ENCODE measurements at places on chromosomes 5 and 9.
A peak's percentile ranks its signal among the peaks of the same experiment; 100 is the strongest.

GRCh38 chr9:24096756-24097155, 270.7 kb upstream of the ELAVL2 start:
- no peak for DNase-seq

DNA sequence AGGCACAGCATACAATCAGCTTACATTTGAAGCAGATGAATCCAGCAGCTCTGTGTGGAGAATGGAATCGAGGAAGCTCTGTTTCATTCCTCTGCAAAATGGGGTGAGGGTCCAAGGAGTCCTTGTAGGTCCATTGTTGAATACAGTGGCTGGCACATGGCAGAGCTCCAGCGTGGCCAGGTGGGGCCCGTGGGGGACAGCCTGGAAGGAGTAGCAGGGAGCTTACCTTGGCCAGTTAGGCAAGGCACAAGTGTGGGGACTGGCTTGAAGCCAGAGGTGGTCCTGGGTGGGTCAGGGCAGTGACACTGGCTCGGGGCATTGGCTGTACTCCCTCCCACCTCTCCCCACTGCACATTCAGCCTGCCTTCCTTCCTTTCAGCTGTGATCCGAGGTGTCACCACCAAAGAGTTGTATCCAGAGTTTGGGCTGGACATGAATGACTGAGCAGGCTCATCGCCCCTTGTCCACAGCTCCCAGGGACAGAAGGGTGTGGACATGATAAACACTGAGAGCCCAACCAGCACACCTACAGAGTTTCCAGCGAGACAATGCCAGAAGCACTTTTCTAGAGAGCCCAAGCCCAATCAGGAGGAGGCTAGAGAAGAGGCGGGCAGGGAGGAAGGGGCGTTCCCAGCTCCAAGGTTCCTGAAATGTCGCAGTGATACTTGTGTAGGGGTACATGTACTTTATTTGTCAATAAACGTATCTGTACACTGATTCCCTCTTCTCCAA, 12.4 kb downstream of the SWI5 start:
- DNase-seq: no peak

DNA sequence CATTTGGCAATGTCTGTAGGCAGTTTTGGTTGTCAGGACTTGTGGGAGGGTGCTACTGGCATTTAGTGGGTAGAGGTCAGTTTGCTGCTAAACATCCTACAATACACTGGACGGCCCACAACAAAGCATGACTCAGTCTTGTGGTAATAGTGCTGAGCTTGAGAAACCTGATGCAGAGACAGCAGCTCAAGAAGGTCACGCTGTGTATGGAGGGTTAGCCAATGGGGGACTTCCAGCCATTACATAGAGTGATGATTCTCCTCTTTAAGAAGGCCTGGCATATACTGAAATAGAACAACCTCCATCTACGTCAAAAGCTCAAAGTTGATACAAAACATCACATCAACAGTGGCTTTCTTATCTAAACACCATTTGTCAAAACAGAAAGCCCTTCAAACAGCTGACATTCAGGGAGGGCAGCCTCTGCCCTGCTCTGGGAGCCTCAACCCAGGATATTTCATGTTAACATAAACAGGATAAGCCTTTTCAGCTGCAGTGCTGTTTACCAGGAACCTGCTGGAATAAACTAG, 143.0 kb downstream of the GPBP1 start:
- DNase-seq: peak; percentile 82

DNA sequence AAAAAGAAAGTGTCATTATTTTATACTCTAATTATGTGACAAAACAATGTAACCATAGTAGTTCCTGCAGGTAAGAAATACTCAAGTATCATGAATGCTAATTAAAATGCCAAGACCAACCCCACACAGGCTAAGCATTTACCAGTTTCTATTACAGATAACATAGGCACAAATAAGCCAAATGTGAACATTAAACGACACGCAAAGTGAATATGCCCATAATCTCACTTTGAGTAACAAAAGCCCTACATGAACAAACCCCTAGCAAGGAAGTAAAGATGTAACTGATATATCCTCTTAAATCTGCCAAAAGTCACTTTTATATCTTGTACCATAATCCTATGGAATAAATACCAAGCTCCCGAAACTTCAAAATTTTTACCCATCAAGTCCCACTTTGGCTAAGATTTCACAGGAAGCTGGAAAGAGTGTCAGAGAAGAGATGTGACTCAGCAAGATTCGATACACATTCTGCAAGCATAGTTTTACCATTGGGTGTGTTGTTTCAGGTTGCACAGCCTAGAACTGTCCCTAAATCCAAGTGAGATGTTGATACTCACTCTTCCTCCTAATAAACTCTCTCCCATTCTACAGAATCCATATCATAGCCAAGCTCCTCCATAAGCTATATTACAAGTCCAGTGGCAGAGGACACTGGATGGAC, 28.8 kb downstream of the TRPM6 start:
- no peak for DNase-seq

DNA sequence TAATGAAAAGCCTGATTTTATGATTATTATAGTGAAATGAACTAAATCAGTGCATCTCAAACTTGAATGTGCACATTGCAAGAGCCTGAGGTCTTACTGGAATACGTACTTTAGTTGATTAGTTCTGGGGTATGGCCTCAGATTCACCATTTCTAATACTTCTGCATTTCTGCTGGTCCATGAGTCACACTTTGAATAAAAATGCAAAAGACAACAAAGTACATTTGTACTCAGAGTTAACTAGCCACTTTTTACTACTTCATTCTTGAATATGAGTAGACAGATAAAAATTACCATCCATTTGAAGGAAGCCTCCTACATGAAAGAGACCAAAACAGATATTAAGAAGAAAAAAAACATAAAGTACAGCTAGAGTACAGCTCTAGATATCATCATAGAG, 27.1 kb upstream of the PRR16 start:
- DNase-seq: no peak

- DNase-seq: no peak
Observed at GRCh38 chr9:138020795-138021182, 143.2 kb downstream of the CACNA1B start.

GRCh38 chr5:1557114-1557873, 33.5 kb upstream of the LPCAT1 start:
- DNase-seq: no peak

- DNase-seq: no peak
Observed at GRCh38 chr5:109779036-109779735, 89.5 kb downstream of the MAN2A1 start.

DNA sequence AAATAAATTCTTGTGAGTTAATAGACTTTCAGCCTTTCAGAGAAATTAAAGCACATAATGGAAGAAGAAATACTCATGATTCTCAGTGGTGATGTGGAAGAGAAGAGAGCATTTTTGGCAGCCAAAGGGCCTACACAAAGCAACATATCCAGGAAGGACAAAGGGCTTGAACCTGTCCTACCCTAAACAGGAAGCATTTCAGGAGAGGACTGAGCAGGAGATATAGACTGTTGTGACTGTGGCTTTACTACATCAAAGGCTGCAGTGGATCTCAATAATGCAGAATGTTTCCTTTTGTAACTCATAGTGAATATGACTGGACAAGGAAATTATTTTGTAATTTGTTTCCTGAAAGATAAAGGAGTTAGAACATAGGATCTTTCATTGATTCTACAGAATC, 1.3 kb upstream of the PARP8 start:
- DNase-seq: no peak

DNA sequence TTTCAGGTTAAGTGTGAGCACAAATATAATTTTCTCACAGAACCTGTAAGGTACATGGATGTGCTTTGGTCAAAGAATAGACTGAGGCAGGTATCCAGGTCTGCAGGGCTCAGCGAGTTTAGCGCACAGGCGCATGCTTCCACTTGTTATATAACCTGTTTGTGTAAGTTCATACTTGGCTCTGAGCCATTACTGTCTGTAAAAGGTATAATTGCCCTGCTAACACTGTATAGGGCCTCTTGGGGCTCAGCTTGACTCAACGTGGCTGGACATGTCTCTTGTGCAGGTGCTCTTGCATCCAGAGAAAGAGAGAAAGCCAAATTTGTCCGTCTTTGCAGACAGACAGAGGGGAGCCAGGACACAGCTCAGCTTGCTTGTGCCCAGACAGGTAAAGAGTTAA, 759.6 kb downstream of the MTRR start:
- DNase-seq: no peak

DNA sequence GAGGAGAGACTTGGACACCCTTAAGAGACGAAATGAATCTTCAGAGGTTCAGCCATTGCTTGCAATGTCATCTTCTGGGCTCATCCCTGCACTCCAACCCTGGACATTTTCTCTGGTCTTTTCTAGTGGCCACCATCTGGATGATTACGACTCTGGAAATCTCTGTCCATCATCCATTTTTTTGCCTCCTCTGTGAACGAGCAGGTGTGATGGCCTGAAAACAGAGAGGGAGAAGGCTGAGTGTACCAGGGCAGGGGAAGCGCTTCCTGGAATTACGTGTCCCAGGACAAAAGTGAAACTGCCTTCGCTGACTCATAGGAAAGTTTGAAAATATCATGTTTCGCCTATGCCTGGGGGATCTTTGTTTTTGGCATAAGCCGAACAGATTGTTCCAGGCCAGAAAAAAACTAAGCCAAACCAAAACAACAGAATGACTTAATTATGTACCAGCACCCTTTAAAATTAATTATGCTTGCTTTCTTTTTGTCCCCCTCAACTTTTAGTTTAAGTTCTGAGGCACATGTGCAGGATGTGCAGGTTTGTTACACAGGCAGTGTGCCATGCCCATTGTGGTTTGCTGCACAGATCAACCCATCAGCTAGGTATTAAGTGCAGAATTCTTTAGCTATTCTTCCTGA, 31.9 kb downstream of the ANKRD33B start:
- DNase-seq: peak; percentile 85

- DNase-seq: no peak
Observed at GRCh38 chr5:179321206-179321987, 23.9 kb downstream of the ADAMTS2 start.

DNA sequence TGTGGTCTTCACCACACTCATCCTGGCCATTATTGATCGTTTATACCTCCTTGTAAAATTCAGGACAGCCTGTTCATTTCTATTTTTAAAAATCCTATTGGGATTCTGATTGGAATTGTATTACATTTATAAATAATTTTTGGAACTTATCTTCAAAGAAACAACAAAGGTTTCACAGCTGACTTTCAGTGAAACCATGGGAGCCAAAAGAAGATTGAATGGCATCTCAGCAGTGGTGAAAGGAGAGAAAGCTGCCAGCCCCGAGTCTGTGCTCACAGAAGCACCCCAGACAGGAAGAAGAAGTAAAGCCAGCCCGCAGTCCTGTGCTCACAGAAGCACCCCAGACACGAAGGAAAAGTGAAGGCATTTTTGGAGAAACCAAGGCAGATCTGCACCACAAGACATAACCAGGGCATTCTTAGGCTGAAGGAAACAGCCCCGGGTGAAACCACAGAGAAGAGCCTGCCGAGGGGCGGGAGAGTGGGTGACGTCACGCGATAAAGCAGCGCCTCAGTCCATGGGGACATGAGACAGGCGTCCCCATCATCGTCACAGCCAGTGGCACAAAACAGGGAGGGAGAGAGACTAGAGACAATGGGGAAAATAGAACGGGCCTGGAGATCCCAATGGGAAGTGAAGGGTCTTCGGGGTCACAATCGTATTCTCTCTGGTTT, 42.5 kb upstream of the SLC9A3 start:
- no peak for DNase-seq

GRCh38 chr9:29214690-29215253, 1641.5 kb upstream of the C9orf72 start:
- no peak for DNase-seq

- no peak for DNase-seq
Observed at GRCh38 chr5:109479260-109479860, 69.6 kb upstream of the PJA2 start.

DNA sequence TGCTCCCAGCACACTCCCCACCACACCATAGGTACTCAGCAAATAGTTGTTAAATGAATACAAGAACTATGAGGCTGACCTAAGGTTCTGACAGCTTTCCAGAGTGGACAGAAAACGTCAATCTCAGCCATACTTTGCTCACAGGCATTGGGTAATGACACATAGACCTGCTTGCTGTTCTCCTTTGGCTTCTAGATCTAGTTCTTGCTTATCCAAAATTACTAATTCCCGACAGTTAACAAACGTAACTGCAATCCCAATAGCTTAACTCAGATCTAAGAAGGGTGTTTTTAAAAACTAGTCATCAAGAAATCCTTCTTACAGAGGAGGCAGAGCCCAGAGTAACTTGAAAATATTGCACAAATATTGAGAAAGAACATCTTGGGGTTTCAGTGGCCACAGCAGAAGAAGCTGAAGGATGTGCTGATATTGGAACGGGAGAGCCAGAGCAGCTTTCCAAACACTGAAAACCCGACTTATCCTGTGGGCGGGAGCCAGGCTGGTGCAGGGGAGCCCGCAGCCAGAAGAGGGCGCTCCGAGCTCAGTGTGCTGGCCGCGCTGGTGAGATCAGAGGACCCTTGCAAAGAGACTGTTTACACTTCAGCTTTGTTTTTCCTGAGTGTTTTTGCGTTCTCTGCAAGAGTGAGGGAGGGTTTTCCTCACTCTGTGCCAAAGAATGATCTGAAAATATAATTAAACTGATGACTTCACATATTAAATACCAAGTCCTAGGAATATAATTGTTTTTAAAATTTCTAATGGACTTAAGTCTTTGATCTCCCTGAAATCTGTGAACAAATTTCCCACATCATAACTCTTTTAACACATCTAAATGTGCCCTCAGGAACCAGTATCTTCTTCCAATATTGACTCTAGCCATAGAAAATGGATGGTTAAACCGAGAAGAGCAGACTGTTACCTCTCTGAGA, 30.3 kb downstream of the FGF1 start:
- DNase-seq: peak; percentile 87

DNA sequence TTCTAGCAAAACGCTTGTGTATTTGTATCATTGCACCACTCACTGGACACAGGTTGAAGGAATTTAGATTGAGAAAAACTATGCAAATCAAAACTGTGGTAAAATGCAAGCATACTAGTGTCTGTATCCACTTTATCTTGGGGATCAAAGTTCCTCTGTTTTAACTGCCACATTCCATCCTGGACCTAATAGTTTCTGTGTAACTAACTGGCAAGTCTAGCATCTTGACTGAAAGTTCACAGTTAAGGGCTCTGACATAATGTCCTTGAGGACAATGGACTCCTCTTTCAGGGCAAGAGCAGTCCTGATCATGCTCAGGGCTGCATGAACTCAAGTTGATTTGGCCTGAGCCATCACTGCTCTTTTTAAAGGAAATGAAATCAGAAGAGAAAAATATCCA, 30.7 kb downstream of the NFIB start:
- DNase-seq: no peak

GRCh38 chr5:42950116-42950455, 90.0 kb downstream of the ANXA2R start:
- DNase-seq: no peak

DNA sequence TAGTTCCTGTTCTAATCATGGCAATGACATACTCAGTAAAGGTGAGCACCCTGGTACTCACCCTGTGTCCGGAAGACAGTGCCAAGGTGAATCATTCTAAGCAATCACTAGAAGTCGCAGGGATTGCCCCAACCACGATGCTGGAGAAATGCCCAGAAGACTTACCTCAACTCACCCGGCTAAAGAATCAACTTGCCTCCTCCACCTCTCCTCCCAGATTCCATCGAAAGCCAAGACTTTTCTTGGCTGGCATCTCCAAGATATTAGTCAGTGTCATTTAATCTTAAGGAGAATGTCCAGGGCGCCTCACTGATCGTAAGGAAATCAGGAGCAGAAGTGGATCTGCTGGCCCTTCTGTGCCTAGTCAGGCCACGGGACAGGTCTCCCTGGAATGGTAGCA, 204.9 kb downstream of the ERCC6L2 start:
- no peak for DNase-seq

- no peak for DNase-seq
Observed at GRCh38 chr5:66178799-66179198, 34.7 kb downstream of the SREK1 start.

- peak; percentile 74 for DNase-seq
Observed at GRCh38 chr9:135480071-135480939, 723 bp downstream of the PPP1R26 start.
